ENCODE measurements at places on chromosomes 3 and 15. TPM values are rescaled to one million over a fixed set of nuclear protein-coding genes. Genes with fewer than 3 reads are reported as not detected.
A peak's percentile ranks its signal among the peaks of the same experiment; 100 is the strongest.

- no peak overlapping the region for H3K27ac ChIP-seq
- no peaks in the 10 kb centered on the region for H3K4me1 ChIP-seq
- DNase-seq = no peak
- H3K27me3 ChIP-seq = peaks cover 16% of the 10 kb centered on the region
These were observed 50.2 kb downstream of the SAMMSON start for GRCh38 chr3:70049761-70050160.

DUOX1 gene
- 7.2 TPM for total RNA-seq

OR5H6 gene
- total RNA-seq = not detected

BCHE gene
- total RNA-seq = 6.4 TPM

IQCF5 gene
- not detected for total RNA-seq

GRCh38 chr3:43207628-43208085 is 78.7 kb upstream of the SNRK start:
- H3K4me1 ChIP-seq = peaks cover 10% of the 10 kb centered on the region
- no peak overlapping the region for H3K4me3 ChIP-seq
- no peak overlapping the region for H3K27ac ChIP-seq
- H3K36me3 ChIP-seq = no peaks in the 10 kb centered on the region
- peaks cover 12% of the 10 kb centered on the region for H3K27me3 ChIP-seq

DNA sequence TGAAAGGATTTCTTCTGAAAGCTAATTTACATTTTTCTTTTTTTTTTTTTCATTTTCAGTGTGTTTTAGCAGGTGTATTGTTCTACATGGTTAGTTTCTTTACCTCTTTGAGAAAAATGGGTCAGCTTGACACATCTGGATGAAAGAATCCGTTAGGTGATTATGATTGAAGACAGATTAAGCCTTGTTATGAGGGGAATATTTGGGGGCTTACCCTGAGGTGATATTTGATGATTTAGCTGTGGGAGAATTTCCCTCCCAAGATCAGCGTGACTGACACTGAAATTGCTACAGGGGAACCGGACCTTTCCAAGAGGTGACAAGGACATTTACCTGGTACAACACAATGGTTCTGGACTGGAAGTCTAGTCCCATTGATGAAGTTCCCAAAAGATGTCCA is 147.5 kb downstream of the NFKBIZ start:
- no peak overlapping the region for H3K27ac ChIP-seq
- H3K36me3 ChIP-seq = no peaks in the 10 kb centered on the region
- peaks cover 45% of the 10 kb centered on the region for H3K4me1 ChIP-seq
- H3K4me3 ChIP-seq = no peak overlapping the region
- DNase-seq = no peak

GRCh38 chr3:71080517-71081083 is 502.9 kb downstream of the FOXP1 start:
- H3K27ac ChIP-seq = no peak overlapping the region
- H3K4me3 ChIP-seq = no peak overlapping the region
- H3K4me1 ChIP-seq = peaks cover 13% of the 10 kb centered on the region
- H3K36me3 ChIP-seq = peaks cover 4% of the 10 kb centered on the region
- DNase-seq = no peak

- no peak overlapping the region for H3K4me3 ChIP-seq
- peaks cover 4% of the 10 kb centered on the region for H3K27me3 ChIP-seq
- no peak overlapping the region for H3K27ac ChIP-seq
- peaks cover 5% of the 10 kb centered on the region for H3K4me1 ChIP-seq
- no peak for DNase-seq
- H3K36me3 ChIP-seq = no peaks in the 10 kb centered on the region
These were observed 258.5 kb upstream of the PROK2 start for GRCh38 chr3:72043204-72044133.

MYRIP gene
- 0.53 TPM for total RNA-seq

OR5AC2 gene
- total RNA-seq = not detected

TP53BP1 gene
- 103 TPM for total RNA-seq

GRCh38 chr3:192275741-192276355 is 451.5 kb downstream of the FGF12 start:
- H3K4me3 ChIP-seq = no peak overlapping the region
- peaks cover 9% of the 10 kb centered on the region for H3K27me3 ChIP-seq
- no peaks in the 10 kb centered on the region for H3K36me3 ChIP-seq
- peaks cover 38% of the 10 kb centered on the region for H3K4me1 ChIP-seq

OCA2 gene
- total RNA-seq = 1.5 TPM

KCNAB1 gene
- total RNA-seq = 5.6 TPM

DNA sequence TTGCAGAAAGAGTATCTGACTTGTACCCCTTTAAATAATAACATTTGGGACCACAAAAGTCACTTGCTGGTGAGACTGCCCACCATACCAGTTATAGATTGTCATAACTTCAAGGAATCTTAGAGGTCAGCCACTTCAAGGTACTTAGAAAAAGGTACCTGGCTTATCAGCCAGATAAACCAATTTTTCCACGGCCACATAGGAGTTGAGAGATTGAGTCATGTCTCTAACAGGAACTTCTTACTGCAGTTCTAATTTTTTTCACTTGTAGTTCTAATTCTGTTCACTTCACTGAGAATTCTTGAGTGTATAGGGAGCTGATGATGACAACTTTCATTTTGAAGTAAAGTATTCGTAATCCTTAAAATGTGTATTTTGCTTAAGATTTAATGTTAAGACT is 317.1 kb upstream of the CBLB start:
- H3K27ac ChIP-seq = no peak overlapping the region
- DNase-seq = no peak
- H3K4me3 ChIP-seq = no peak overlapping the region
- no peaks in the 10 kb centered on the region for H3K27me3 ChIP-seq
- peaks cover 17% of the 10 kb centered on the region for H3K4me1 ChIP-seq
- no peaks in the 10 kb centered on the region for H3K36me3 ChIP-seq

DNA sequence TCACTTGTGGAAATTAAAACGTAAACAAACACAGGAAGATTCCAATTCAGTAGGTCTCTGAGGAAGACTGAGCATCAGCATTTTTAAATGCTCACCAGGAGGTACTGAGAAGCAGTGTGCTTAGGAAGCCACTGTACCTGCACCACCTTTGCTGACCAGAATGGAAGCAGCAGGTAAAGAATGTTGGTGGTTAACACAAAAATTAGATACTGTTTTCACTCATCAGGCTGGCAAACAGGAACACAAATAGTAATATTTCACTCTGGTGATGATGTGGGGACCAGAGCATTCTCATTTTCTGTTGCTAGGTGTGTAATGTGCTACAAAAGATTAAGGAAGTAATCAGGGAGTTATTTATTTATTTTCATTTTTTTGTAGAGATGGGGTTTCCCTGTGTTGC is 29.9 kb upstream of the GHSR start:
- H3K36me3 ChIP-seq = no peaks in the 10 kb centered on the region
- no peak overlapping the region for H3K27ac ChIP-seq
- peaks cover 8% of the 10 kb centered on the region for H3K27me3 ChIP-seq
- peaks cover 6% of the 10 kb centered on the region for H3K4me1 ChIP-seq
- DNase-seq = no peak
- H3K4me3 ChIP-seq = no peak overlapping the region

DNA sequence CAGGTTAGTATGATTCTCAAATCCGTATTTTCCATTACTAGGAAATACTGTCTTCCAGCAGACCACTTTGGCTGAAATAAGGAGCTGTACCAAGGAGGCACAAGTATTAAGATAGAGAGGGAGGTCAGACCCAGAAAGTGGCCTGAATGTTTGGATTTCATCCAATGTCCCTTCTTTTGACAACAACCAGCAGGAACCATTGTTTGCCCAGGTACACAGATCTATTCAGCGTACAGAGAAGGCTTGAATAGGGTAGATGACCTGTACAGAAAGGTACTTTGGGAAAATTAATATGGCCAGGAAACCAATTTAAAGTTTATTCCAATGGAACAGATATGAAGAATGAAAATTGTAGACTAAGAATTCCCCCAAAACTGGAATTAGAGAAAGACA is 12.6 kb downstream of the MTHFS start:
- H3K27me3 ChIP-seq = no peaks in the 10 kb centered on the region
- DNase-seq = no peak
- peaks cover 53% of the 10 kb centered on the region for H3K36me3 ChIP-seq
- H3K4me3 ChIP-seq = no peak overlapping the region
- no peak overlapping the region for H3K27ac ChIP-seq
- H3K4me1 ChIP-seq = peaks cover 19% of the 10 kb centered on the region

- H3K27me3 ChIP-seq = no peaks in the 10 kb centered on the region
- H3K27ac ChIP-seq = peak overlapping the region; percentile 82
- no peak for DNase-seq
- H3K36me3 ChIP-seq = no peaks in the 10 kb centered on the region
These were observed 803 bp upstream of the B3GNT5 start for GRCh38 chr3:183252118-183252782.

- no peaks in the 10 kb centered on the region for H3K36me3 ChIP-seq
- peaks cover 54% of the 10 kb centered on the region for H3K4me1 ChIP-seq
- peak overlapping the region; percentile 96 for H3K27ac ChIP-seq
- DNase-seq = no peak
- H3K4me3 ChIP-seq = peak overlapping the region; percentile 11
These were observed 4.2 kb upstream of the MAGEF1 start for GRCh38 chr3:184715943-184716621.

DNA sequence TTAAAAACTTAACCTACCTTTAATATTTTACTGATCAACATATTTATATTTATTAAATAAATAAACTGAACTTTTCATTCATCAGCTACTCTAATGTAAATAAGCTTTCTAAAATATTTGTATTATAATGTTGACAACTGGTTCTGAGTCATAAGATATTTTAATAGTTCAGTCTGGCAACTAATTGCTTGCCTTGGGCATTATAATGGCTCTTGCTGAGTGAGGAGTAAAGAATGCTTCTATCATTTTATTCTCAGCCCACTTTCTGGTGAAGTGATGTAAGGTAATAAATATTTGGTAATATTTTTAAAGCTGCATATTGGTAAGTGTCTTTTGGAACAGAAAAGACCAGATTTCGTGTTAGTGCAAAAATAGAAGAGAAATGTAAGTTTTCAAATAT is 81.5 kb downstream of the DIPK2A start:
- H3K4me1 ChIP-seq = peaks cover 11% of the 10 kb centered on the region
- no peak overlapping the region for H3K4me3 ChIP-seq
- H3K36me3 ChIP-seq = no peaks in the 10 kb centered on the region
- no peaks in the 10 kb centered on the region for H3K27me3 ChIP-seq

- no peak for DNase-seq
- H3K4me3 ChIP-seq = no peak overlapping the region
- no peaks in the 10 kb centered on the region for H3K36me3 ChIP-seq
- H3K27ac ChIP-seq = no peak overlapping the region
These were observed 117.7 kb downstream of the POLR2M start for GRCh38 chr15:57824186-57824585.

GRCh38 chr3:114722530-114722929 is 424.6 kb downstream of the ZBTB20 start:
- no peaks in the 10 kb centered on the region for H3K27me3 ChIP-seq
- no peaks in the 10 kb centered on the region for H3K36me3 ChIP-seq
- H3K4me3 ChIP-seq = no peak overlapping the region
- DNase-seq = no peak
- no peak overlapping the region for H3K27ac ChIP-seq

DNA sequence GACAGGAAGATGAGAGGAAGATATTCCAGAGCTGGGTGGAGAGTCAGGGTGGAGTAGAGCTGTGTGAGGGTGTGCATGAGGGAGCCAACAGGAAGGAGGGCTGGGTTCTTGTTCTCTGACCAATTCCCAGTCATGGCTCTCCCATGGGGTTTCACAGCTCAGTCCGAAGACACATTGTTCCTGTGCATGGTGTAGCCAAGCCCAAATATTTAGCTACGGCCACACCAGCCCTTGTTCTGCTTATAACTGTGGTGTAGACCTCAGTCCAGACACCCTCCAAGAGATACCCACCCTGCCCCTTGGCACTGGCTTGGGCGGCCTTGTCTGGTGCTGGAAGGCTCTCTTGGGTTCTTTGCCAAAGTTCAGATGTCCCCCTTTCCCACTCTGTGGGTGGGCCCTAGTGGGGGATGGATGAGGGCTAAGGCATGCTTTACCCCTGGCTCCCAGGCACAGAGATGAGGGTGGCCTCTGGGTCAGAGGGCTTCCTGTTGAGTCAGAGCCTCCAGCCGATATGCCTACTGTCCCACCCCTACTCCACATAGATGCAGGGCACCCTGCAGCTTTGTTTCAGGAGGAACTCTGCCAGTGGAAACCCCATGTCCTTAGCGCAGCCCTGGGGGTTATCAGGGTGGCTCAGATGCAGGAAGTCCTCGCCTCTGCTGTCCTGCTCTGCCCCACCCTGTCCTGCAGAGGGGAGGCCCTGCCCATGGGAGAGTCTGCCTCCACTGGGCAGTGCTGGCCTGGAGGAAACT is 271.2 kb upstream of the CTDSPL start:
- peaks cover 10% of the 10 kb centered on the region for H3K4me1 ChIP-seq
- H3K27ac ChIP-seq = no peak overlapping the region
- H3K4me3 ChIP-seq = no peak overlapping the region
- H3K36me3 ChIP-seq = no peaks in the 10 kb centered on the region

TRPC1 gene
- total RNA-seq = 15.5 TPM

RBMS3 gene
- 46.3 TPM for total RNA-seq

RYR3 gene
- total RNA-seq = 3.8 TPM

- H3K27me3 ChIP-seq = peaks cover 9% of the 10 kb centered on the region
- H3K4me3 ChIP-seq = no peak overlapping the region
- H3K4me1 ChIP-seq = no peaks in the 10 kb centered on the region
- no peaks in the 10 kb centered on the region for H3K36me3 ChIP-seq
- DNase-seq = no peak
These were observed 114.6 kb upstream of the KCNAB1 start for GRCh38 chr3:156005736-156006135.

- H3K36me3 ChIP-seq = no peaks in the 10 kb centered on the region
- H3K27ac ChIP-seq = no peak overlapping the region
These were observed 37.3 kb downstream of the ATP2B2 start for GRCh38 chr3:10467904-10468612.

CACNA2D2 gene
- total RNA-seq = 9.9 TPM

GRCh38 chr15:73796331-73796831 is 43.2 kb upstream of the INSYN1 start:
- H3K4me1 ChIP-seq = peaks cover 13% of the 10 kb centered on the region
- no peak for DNase-seq
- peaks cover 5% of the 10 kb centered on the region for H3K27me3 ChIP-seq
- no peaks in the 10 kb centered on the region for H3K36me3 ChIP-seq
- no peak overlapping the region for H3K27ac ChIP-seq

DNA sequence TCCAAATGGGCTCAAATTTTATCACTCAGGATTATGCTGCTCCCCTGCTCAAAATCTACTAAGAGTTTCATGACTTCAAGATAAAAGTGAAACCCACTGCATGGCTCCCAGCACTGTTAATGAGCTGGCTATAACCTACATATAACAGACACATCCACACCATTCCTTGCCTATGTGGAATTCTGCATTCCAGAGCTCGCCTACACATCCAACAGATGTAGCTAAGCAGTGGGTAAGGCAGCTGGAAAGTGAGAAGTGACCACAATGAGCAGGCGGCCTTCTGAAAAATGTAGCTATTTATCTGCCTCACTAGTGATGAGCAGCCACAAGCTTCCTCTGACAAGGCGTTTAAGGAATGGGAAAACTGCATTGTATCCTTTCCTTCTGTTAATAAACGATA is 92.0 kb upstream of the TRIM42 start:
- no peaks in the 10 kb centered on the region for H3K4me1 ChIP-seq
- DNase-seq = no peak
- no peaks in the 10 kb centered on the region for H3K36me3 ChIP-seq
- no peak overlapping the region for H3K27ac ChIP-seq

MYLK gene
- 13.3 TPM for total RNA-seq

ENTPD3 gene
- 0.72 TPM for total RNA-seq
